ENCODE measurements at places on chromosomes 5 and 9.

DNA sequence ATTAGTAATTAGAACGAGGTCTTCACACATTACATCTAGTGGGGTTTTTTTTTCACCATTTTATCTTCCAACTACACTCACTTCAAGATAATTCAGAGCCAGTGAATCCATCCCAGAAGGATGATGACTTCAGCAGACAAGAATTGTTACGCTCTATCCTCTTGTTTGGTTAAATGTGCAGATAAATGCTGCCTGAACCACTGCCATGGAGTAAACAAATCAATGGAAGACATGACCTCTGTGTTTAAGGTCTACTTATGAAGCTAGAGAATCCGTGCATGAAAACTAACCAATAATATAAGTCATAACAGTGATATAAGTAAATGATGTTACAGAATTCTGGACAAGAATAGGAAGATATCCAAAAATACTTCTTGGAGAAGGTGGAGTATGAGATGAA, 602.6 kb downstream of the TLR4 start:
- DNase-seq, result no peak

DNA sequence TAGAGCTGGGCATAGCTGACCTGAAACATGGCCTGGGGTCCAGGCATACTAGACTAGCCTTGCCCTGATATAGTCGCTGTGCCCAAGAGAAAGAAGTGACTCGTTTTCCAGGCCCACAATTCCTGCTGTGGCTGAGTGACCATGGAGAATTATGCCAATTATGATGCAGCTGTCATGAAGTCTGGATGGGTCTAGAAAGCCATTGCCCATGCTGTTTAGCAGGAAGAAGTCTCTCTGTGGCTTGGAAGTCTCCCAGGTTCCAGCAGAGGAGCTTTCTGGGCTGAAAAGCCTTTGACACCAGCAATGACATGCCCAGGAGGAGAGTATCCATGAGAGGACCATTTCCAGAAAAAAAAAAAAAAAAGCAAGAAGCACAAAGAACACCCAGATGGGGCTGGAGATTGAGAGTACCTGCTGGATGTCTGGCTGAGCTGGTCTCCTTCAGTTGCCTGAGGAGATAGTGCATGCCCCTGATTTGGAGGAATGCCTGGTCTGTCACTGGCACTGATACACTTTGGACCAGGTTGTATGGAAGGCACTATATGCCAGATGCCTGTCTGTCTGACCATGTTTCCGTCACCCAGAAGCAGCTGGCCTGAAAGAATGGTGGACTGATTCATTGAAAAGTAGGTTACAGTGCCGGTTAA, 128.0 kb upstream of the EPB41L4A start:
- no peak for DNase-seq

- no peak for DNase-seq
Observed at GRCh38 chr9:37386988-37387387, 35.5 kb upstream of the GRHPR start.

- no peak for DNase-seq
Observed at GRCh38 chr9:110746211-110746930, 77.8 kb downstream of the MUSK start.

- DNase-seq, result peak; percentile 42
Observed at GRCh38 chr5:83441747-83442146, 29.8 kb upstream of the VCAN start.

- DNase-seq, result no peak
Observed at GRCh38 chr5:96159043-96159442, 197.4 kb upstream of the ELL2 start.

DNA sequence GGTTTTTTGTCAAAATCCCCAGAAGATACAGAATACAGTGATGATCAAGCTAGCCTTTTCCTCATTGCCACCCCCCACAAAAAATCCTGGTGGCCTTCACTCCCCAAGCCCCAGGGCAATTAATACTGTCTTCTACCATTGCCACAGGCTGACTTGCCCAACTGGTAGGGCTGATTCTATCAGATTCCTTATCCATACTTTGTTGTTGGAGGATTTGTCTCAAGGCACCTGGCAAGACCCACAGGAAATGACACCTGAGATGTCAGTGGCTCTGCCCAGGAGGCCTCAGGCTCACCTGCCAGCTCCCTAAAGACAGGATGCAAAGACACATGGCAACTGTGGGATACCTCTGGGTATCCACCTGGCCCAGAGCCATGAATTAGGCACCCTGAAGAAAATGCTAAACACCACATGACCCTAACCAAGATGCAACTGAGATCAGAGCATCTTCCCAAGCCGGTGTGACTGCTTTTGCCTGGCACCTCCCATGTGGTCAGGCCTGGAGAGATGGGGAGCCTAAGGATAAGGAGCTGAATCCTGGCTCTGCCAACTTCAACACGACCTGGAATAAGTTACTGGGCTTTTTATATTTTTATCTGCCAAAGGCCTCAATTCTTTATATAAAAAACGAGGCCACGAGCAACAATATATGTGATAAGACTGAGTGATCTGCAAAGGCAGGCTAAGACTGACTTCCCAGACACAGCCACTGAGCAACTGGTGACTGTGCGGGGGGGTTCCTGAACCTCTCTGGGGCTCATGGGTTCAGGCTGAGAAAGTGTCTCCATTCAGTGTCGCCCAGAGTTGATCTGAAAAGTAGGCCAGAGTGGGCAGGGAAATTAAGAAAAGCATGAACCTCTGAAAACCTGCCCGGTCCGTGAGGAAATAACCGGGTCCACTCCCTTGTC, 944 bp downstream of the ATOX1 start:
- DNase-seq, result peak; percentile 40

Data from suppressor macrophage (primary cell).